Activated T-cell treated with anti-CD3 and anti-CD28 coated beads for 1 hour (primary cell): ENCODE measurements at places on chromosomes 3 and 15.

DNA sequence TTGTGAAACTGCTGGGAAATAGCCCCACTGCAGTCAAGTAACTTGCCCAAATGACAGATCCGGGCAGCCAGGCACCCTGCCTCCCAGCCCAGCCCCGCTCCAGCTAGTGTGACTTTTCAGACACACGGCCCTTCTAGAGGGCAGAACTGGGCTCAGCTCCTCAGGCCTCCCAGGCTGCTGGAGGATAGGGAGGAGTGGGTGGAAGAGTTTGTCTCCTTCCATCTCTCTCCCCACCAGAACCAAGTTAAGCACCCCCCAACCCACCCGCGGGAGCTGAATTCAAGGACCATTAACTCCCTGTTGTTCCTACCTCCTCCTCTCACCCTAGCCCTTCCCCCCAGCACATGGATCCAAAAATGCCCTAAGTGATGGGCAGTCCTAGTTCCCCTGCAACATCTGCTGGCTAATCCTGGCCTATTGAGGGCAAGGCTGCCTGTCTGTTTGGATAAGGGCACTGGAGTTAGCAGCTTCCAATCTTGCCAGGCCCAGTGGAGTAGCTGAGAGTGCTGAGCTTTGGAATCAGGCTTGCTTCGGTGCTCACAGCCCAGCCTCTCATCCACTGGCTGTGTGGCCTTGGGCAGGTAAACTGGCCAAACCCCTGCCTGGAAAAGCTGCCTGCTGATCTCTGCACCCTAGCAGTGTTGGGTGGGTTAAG is 3.1 kb downstream of the CCDC33 start:
- DNase-seq = no peak

- no peak for DNase-seq
Observed at GRCh38 chr15:28114114-28114455, 15.0 kb upstream of the OCA2 start.

DNA sequence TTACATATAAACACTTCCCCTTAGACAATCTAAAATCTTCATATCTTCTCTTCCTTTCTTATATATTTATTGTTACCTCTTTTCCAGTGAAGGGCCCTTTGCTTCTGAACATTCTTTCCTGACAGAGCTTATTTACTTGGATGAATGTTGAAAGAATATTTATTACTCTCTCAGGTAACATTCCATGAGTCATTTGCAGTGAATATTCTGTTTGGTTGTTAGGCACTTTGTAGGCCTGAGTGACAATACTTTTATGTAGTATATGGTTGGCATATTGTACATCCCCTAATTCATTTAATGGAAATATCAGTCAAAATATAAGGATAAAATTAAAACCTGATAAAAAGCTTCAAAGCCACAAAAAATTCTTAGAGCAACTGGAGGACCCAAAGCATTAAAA is 260.9 kb upstream of the KCNMB2 start:
- no peak for DNase-seq

DNA sequence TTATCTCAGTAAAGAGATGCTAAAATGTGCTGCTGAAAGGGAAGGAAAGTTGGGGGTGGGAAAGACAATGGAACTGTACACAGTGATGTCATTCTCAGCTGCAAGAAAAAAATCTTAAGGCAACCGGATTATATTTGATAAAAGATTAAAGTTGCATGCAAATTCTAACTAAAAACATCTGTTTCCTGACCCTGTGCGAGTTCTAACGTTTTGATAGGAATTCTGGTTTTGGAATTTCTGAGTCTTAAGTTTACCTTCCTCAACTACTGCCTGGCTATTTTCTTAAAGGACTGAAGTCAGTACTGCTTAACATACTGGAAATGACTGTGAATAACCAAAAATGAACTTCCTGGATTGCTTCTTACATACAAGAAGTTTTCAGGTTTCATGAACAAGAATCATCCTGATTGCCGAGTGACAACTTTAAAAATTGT is 115.5 kb downstream of the SLC25A26 start:
- DNase-seq = no peak

GRCh38 chr3:8658306-8659212 is 14.0 kb upstream of the SSUH2 start:
- DNase-seq = no peak

GRCh38 chr3:42493126-42493797 is 9.2 kb upstream of the VIPR1 start:
- no peak for DNase-seq

DNA sequence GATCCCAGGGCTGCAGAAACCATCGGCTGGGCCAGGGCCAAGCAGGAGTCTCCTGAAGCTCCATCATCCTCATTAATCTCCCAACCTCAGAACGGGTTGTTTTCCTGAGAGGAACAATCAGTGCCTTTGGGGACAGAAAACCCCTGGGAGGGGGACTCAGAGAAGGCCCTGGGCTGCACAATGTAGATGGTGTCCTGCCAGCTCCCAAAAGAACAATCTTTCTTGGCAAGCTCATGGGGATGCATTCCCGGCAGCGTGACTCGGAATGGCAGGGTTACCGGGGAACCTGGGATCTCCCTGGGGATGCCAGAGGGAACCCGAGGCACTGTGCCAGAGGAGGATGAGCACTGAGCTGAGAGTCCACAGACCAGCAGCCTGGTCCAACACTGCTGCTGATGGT is 72.1 kb upstream of the ATP2B2 start:
- no peak for DNase-seq

GRCh38 chr3:60909526-60909925 is 341.7 kb downstream of the FHIT start:
- no peak for DNase-seq

GRCh38 chr3:168803536-168803935 is 707.8 kb upstream of the GOLIM4 start:
- DNase-seq = no peak

DNA sequence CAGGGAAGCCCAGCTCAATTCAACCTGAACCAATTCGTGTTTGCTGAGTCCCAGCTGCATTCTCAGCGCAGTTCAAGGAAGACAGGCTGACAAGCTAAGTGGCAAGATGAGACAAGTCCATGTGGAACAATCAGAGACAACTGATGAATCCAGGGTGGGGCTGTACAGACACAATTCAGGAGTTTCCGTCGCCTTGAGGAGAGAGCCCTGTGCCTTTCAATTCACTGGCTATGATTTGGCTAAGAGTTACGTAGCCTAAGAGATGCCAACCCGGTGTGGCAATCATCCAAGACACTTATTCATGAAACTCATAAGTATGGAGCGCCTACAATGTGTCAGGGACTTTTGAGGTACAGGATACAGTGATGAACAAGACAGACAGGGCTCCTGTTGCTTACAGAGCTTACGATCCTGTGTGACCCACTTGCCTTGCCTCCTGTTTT is 15.5 kb upstream of the ZBED2 start:
- no peak for DNase-seq

- DNase-seq = no peak
Observed at GRCh38 chr15:26661748-26662147, 111.1 kb downstream of the GABRB3 start.

- no peak for DNase-seq
Observed at GRCh38 chr3:49133226-49133951, 539 bp upstream of the LAMB2 start.

DNA sequence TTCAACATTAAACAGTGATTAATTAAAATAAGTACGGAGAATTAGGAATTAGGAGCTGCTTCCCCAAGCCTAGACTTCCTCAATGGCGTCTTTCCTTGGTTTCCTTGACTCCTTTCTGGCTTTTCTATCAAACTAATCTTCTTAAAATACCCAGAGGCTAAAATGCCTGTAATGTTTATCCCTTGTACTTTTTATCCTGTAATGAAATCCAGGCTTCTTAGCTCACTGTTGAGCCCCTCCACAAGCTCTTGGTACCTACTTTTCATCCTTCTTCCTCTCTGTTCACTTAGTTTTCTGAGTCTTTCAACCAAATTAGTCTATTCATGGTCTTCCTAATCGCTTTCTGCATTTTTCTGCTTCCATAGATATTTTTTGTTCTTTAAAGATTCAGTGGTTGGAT is 6.9 kb upstream of the UBE2E1 start:
- no peak for DNase-seq

DNA sequence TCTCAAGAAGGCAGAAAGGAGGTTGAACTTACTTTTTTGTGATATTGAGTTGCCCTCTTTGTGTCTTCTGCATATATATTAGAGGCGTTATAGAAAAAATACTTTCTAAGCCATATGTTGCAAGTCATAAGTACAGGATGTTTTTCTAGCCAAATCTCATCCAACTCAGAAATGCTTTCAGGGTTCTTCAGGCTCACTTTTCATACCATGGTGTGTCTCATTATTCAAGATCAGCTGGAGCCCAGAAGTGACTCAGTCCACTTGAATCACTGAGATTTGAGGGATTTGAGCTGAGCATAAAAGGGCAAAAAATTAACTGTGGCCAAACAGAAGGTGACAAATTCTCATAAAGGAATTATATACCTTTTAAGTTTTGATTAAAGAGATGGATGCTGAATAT is 157.3 kb downstream of the WNT5A start:
- no peak for DNase-seq

DNA sequence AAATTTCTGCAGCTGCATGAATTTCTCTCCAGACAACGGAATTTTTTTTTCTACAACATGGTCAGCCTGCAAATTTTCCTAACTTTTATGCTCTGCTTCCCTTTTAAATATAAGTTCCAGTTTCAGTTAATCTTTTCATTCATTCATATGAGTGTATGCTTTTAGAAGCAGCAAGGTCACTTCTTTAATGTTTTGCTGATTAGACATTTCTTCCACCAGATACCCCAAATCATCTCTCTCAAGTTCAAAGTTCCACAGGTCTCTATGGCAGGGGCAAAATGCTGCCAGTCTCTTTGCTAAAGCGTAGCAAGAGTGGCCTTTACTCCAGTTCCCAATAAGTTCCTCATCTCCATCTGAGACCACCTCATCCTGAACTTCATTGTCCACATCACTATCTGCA is 205.6 kb upstream of the GRM7 start:
- DNase-seq = no peak

DNA sequence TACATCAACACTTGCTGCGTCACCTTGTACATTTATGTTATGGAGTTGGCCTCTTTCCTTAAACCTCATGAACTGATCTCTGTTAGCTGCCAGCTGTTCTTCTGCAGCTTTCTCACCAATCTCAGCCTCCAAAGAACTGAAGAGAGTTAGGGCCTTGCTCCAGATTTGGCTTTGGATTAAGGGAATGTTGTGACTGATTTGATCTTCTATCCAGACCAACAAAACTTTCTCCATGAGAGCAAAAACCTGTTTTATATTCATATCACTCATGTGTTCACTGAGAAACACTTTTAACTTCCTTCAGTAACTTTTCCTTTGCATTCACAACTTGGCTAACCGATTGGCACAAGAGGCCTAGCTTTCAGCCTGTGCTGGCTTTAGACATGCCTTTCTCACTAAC is 1156.0 kb upstream of the CADM2 start:
- no peak for DNase-seq

DNA sequence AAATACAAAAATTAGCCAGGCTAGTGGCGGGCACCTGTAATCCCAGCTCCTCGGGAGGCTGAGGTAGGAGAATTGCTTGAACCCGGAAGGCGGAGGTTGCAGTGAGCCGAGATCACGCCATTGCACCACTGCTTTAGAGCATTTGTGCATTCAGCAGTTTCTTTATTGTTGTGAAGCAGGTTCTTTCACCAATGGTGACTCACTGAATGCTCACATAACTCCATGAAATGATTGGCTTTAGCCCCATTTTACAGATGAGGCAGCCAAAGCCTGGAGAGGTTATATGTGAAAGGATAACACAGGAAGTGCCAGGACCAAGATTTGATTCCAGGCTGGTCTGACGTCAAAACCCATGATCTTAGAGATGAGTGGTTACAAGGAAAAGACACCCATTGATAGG is 195.2 kb downstream of the SLCO3A1 start:
- no peak for DNase-seq

DNA sequence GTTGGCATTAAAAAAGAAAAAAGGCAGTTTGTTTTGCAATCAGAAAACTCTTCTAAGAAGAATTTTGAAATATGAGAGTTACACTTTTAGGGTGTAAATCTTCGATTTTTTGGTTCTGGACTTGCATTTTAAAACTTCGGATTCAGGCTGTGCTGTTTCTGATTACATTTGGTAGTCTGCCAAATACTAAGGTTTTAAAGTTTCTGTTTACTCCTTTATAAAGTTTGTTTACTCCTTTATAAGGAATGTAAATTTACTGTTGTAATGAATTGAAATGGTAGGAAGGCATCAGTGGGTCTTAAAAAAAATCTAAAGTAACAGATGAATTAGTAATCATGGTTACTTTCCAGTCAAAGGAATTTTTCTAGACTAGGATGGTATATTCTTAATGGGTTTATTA is 14.1 kb downstream of the FXR1 start:
- no peak for DNase-seq

DNA sequence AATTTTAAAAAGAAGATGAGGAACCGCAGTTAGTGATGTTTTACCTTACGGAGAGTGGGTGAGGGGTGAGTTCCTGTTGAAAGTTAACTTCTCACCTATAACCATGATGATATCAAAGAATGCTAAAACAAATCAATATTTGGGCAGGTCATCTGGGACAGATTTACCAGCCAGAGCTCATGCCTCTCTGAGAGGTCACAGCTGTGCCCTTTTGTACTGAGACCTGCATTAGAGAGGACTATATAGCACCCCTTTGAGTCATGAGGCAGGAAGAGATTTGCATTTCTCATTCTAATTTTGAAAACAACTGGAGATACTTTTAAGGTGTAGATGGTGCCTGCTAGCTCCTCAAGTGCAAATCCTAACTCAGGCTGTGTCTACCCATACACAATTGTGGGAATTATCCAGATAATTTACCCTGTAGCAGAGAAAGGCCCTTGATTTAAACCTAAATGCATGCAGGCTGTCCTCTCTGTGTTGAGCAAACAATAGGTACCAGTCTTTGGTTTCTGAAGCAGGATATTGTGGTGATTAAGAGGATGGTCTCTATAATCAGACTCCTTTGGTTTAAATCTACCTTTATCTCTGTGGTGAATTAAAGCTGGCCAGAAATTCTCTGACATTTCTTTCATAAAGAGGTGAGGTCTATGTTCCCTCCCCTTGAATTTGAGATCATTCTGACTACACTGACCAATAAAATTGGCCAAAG is 5.8 kb upstream of the TM4SF4 start:
- DNase-seq = no peak

DNA sequence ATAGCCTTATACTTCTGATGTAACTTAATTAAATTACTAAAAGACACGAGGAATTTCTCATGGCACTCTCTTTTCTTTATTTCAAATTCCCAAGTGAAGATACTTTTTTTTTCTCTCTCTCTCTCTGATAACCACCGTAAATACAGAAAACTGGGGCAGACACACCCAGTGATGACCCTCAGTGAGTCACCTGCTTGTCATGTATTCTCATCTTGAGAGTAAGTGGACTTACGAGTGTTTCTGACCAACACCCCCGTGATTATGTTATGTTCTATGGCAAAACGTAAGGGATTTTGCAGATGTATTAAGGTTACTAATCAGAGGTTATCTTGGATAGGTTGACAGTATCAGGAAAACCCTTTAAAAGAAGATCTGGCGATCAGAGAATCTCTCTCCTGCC is 348.8 kb upstream of the ZNF717 start:
- DNase-seq = no peak

- no peak for DNase-seq
Observed at GRCh38 chr15:58058073-58058472, 7.4 kb downstream of the ALDH1A2 start.
